HAP-1 (cell line): ENCODE measurements at places on chromosomes 11 and 22.
A peak's percentile ranks its signal among the peaks of the same experiment; 100 is the strongest.

- DNase-seq: peak; percentile 15
These were observed 296.8 kb upstream of the FOLH1 start for GRCh38 chr11:49505231-49505630.

DNA sequence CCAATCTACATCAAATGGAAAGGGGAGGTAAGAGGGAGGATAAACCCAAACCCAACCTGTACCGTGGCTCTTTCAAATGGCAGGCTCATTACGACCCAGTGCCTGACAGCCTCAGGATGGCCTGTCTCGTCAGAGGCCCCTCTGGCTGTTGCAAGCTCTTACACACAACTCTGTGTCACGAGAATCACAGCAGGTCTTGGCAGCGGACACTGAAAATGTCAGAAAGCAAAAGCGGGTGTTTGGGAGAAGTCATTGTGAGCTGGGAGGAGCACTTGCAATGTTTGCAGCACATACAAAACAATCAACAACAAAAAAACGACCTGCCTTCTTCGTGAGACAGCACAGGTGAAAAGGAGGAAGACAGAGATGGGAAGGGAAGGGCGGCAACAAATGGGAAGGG lies 248.1 kb downstream of the OPCML start:
- DNase-seq: no peak

DNA sequence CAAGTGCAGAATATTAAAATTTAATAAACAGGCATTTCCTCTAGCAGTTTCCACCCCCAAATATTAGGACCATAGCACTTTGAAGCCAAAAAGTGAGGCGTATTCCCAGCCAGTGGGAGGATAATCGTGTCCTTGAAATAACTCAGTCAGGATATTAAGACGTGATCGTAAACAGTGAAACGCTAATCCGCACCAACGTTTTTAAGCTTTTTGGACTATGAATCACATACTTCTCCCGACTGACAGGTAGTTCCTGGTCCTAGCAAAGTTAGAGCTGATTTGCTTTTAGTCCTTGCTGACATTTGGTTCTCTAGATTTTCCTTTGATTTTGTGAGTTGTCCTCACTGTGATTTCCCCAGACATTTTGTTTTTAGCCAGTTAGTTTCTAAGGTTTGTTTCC lies 197.1 kb upstream of the ARHGAP20 start:
- no peak for DNase-seq

GRCh38 chr11:26134481-26135355 lies 197.2 kb upstream of the ANO3 start:
- no peak for DNase-seq

DNA sequence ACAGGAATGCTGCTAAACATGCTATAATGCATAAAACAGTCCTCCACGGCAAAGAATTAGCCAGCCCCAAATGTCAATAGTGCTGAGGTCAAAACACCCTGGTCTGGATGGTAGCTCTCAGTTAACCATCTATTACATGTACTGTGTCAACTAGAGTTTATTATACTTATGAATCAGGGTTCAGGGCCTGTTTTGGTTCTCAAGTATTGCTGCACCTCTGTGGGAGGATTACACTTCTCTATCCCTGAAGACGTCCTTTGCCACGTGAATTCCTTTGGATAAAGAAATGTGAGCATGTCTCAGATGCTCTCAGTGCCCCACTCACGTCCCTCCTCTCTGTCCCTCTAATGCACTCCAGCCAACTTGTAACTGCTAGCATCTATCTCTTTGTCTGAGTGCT lies 53.4 kb downstream of the SLC1A2 start:
- DNase-seq: no peak

GRCh38 chr11:115674176-115674936 lies 170.1 kb upstream of the CADM1 start:
- DNase-seq: no peak

GRCh38 chr11:72825661-72826060 lies 11.4 kb downstream of the ATG16L2 start:
- DNase-seq: no peak

- no peak for DNase-seq
These were observed 8.5 kb downstream of the BATF2 start for GRCh38 chr11:64987998-64988854.

DNA sequence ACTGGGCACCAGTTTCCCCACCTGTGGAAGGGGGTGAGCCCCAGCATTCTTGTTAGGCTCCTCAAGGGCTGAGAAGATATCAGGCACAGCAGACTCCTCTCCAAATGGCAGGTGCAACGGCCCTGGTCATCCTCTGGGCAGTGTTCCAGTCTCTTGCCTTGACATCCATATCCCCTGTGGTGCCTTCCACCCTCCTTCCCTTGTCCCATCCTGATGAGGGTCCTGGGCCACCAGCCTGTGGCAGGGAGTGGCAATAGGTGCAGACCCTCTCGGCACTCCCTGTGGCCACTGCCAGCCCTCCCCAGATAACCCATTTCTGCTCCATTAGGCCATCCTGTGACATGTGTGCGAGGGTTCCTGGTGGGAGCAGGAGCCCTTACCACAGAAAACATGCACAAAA lies 78.8 kb upstream of the NECTIN1 start:
- DNase-seq: no peak

DNA sequence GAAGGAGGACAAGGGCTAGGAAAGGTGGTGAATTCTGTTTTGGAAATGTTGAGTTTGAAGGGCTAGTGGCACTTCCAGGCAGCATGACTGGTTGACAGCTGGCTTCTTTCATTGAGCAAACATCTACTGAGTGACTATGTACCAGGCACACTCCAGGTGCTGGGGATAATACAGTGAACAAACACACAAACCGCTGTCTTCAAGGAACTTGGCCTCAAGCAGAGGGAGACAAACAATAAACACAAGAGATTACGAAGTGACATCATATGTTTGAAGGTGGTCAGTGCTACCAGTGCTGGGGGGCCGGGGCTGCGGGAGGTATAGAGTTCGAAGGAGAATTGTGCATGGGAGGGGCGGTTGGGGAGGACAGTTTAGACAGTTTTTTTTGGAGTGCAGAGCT lies 197.0 kb upstream of the SORL1-AS1 start:
- no peak for DNase-seq

GRCh38 chr11:94897330-94897768 lies 76.0 kb downstream of the CWC15 start:
- DNase-seq: peak; percentile 38

DNA sequence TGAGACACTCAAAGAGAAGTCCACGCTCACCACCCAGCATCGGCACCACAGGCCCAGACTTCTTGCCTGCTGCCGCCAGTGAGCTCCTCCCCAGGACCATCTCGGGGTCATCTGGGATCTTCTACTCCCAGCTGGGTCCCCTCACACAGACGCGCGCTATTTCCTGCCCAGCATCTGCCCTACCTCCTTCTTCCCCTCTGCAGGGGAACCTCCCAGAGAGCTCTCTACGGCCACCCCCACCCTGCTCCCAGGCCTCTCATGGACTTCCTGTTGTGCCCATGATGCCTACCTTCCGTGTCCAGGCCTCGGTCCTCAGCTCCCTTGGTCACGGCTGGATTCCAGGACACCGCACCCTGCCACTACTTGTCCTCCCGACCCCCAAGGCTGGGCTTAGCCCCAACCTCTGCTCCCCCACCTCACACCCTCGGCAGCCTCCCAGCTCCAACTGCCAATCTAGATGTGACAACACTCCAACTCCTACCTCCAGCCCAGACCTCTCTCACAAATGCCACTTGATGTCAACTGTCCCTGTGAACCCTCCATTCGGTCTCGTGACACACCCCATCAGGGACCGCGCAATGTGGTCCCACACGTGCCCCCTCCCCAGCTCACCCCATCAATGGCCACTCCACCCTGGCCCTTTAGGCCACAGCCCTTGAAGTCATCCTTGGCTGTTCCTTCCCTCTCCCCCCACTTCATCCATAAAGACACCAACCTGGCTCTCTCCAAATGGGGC lies 45.3 kb downstream of the SGSM3 start:
- no peak for DNase-seq

GRCh38 chr11:44304091-44305025 lies 5.6 kb downstream of the ALX4 start:
- DNase-seq: no peak

DNA sequence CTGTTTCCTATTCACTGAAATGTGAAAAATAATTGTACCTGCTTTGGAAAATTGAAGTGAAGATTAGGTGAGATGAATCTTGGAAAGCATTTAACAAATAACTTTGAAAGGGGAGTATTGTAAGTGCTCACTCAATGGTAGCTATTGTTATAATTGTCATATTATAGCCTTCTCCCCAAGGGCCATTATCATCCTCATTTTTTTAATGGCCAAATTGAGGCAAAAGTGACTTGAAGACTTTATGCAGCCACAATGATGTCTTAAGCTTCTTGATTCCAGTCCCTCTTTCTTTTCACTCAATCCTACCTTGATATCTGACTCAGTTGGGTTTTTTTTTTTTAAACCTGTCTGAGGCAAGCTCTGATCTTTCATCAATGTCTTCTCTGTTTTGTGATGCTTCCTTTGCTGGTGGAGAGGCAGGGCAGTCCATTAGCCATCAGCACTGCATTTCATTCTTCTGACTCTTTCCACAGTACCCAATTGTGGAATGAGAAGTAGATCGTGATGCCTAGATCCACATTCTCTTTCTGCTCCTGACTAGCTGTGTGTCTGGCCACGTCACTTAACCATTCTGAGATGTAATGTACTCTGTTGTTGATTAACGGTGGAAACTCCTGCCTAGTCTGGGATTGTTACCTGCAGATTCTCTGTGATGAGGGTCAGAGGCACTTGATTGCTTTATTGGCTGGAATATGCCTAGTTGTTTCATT lies 101.4 kb downstream of the DBX1 start:
- no peak for DNase-seq
